ENCODE measurements at places on chromosomes 2 and 18.

DNA sequence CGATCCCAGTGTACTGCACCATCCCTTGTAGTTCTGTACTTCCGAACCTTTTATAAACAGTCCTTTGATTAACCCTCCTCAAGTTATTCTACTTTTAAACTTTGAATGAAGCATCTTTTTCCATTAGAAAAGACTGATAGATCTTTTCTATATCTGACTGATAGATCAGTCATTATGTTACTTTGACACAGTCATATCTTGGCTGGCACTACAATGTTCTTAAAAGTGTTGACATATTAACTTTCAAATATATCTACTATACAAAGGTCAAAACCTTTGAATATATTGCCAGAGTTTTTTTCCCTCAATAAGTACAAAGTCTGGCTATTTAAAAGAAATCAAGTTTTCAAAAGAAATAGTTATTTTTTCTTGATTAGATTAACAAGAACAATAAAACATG, 35.4 kb upstream of the NABP1 start:
- no peak for DNase-seq

GRCh38 chr2:237575869-237576862, 9.8 kb downstream of the PRLH start:
- no peak for DNase-seq

DNA sequence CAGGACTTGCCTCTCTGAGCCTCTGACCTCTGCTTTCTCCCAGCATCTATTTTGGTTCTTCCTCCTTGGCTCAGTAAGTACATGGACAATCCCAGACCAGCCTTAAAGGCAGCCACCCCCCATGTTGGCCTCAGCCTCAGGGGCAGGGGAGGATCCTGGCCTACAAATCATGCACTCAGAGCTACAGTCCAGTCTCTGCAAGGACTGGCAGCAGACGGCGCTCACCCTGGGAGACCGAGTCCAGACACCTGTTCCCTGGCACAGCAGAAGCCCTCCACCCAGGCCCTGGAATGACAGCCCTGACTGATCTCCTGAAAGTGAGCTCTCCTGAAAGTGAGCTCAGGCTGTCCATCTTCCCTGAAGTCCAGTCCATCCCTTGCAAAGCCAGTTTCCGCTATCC, 25.7 kb upstream of the PTPN4 start:
- no peak for DNase-seq

- no peak for DNase-seq
Measured at GRCh38 chr18:11089931-11090715, 59.2 kb downstream of the PIEZO2 start.

GRCh38 chr18:35474884-35475283, 22.9 kb downstream of the INO80C start:
- no peak for DNase-seq

- DNase-seq: peak; percentile 30
Measured at GRCh38 chr2:54456612-54457322, 640 bp downstream of the SPTBN1 start.

DNA sequence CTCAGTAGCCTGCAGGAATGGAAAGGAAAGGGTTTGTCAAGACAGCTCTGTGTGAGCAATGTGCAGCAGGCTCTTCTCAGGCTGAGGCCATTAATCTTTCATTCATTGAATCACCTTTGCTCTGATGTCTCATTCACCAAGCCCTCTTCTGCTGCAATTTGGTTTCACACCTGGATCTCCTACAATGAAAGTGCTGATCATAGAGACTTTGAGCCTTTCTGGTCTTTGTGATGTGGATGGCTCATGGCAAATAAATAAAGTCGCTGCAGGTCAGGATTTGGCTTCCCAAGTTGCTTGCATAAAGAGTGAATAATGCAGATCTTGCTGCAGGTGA, 95.8 kb upstream of the SPRED2 start:
- DNase-seq: no peak

GRCh38 chr18:12839526-12840196, 44.4 kb downstream of the PTPN2 start:
- DNase-seq: peak; percentile 40

GRCh38 chr2:128322715-128323554, 4.3 kb upstream of the HS6ST1 start:
- DNase-seq: no peak

DNA sequence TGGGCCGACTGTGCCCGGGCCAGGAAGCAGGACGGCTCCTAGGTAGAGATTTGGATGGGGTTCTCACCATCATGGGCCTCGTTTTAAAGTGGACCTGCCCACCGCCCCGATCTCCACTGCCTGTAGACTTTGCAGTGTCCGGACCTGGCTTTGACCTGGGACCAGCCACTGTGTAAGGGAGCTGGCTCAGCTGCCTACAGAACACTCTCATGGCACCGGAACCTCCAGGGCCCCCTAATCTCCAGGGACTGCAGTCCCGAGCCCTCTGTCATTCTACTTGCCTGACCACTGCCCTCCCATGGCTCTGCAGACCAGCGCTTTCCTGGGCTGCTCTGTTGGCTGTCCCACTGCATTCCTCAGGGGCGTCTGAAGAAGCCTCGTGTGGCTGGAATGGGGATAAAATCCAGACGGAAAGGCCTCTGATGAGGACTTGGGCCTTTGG, 120.8 kb downstream of the GLI2 start:
- DNase-seq: no peak

- DNase-seq: no peak
Measured at GRCh38 chr2:46342566-46343315, 45.5 kb downstream of the EPAS1 start.

- no peak for DNase-seq
Measured at GRCh38 chr2:211281430-211282073, 725.2 kb downstream of the CPS1 start.

GRCh38 chr2:65813631-65814173, 381.3 kb upstream of the SPRED2 start:
- DNase-seq: no peak

DNA sequence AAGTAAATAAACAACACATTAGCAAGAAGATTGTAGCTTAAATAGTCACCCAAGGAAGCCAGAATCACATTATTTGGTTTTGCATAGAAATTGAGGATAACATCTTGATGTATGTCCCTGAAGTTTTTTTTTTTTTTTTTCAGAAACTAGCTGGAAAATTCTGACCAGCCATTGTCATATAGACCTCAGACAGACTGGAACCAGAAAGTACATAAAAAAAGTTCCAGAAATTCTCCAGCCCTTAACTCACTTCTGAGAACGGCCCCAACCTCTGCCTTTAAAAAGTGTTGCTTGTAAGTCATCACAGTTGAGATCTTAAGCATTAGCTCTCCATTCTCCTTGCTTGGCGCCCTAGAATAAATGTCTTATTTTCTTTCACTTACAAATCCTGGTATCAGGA, 350.5 kb downstream of the CCDC85A start:
- DNase-seq: no peak

DNA sequence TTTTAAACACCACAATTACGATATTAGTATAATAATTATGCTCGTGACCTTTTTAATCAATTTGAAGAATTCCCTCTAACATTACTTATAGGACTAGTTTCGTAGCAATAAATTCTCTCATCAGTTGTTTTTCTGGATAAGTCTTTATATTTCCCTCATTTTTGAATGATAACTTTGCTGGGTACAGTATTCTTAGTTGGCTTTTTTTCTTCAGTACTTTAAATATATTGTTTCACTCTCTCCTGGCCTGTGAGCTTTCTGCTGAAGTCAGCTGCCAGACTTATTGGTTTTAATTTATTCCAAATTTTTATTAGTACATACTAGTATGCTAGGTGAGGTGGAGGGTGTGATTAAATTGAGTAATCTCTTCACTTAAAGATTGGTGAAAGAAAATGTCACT, 123.8 kb upstream of the CNTNAP5 start:
- no peak for DNase-seq

- DNase-seq: no peak
Measured at GRCh38 chr2:158045362-158045761, 56.3 kb upstream of the UPP2 start.

GRCh38 chr2:147495734-147496133, 349.1 kb upstream of the ACVR2A start:
- DNase-seq: no peak

- peak; percentile 45 for DNase-seq
Measured at GRCh38 chr2:218218268-218219185, 1.5 kb downstream of the ARPC2 start.

DNA sequence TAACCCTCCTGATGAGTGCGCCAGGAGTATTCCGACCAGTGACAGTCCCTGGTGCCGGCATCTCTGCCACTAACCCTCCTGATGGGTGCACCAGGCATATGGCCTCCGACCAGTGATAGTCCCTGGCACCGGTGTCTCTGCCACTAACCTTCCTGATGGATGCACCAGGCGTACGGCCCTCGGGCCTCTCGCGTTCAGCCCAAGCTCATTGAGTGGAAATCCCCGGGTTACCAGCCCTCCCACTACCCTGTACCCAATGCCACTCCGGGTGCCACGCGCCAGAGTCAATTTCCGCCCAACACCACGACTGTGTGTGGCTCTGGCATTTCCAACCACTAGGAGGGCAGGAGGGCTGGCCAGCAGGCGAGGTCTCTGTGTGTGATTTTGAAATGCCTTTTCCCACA, 11.7 kb upstream of the GPC1 start:
- no peak for DNase-seq

DNA sequence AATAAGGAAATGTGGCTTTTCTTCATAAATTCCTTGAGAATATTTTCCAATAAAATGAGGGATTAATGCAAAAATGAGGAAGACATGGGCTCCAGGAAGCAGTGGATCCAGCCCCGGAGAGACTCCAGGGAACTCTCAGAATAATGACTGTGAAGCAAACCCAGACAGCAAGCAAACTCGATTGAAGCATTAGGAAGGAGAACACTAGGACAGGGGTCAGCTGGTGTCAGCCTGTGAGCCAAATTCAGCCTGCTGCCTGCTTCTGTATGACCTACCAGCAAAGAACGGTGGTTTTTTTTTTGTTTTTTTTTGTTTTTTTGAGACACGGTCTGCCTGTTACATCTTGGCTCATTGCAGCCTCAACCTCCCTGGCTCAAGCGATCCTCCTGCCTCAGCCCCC, 274.3 kb upstream of the FBXO11 start:
- no peak for DNase-seq

- DNase-seq: no peak
Measured at GRCh38 chr2:21423854-21424253, 300.1 kb downstream of the TDRD15 start.

- DNase-seq: no peak
Measured at GRCh38 chr2:60710707-60711106, 45.4 kb upstream of the PAPOLG start.

- no peak for DNase-seq
Measured at GRCh38 chr18:36633961-36634412, 194.8 kb downstream of the TPGS2 start.

DNA sequence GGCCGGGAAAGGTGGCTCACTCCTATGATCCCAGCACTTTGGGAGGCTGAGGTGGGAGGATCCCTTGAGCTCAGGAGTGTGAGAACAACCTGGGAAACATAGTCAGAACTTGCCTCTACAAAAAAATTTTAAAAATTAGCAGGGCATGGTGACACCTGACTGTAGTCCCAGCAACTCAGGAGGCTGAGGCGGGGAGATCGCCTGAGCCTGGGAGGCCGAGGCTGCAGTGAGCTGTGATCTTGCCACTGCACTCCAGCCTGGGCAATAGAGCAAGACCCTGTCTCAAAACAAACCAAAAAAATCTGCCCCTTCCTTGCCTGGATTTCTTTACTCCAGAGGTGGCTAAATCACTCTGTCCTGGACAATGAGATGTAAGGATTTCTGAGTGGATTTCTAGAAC, 197.7 kb downstream of the NRP2 start:
- DNase-seq: no peak

- DNase-seq: peak; percentile 82
Measured at GRCh38 chr2:3423492-3424170, 44.1 kb downstream of the TRAPPC12 start.

DNA sequence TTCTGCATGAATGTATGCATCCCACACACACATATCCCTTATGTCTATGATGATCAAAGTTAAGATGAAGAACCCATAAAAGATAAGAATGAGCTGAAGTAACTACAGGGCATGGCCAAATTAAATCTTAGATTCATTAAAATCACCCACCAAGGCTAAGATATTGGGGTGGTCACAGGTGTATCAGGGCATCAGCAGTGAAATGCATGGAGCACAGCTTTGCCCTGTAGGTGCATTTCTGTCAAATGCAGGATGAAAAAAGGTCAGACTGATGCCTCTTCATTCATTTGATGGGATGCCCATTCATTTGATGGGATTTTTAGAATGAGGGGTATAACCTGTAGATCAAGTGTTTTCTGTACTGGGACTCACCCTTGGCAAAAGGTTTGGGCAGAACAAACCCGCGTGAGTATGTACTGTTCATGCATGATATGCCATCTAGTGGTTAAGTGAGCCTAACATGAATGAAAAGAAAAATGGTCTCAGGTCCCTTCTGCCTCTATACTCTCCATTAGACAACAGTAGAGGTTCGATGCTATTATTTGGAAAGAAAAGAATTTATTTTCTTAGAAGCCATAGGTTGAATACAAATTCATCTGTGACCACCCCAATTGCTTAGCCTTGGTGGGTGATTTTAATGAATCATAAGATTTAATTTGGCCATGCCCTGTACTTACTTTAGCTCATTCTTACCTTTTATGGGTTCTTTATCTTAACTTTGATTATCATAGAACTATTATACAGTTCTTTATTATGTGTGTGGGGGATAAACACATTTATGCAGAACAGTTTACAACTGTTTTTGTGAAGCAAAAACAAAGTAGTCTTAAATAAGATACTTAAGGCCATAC, 43.2 kb upstream of the NOSTRIN start:
- DNase-seq: peak; percentile 16

- DNase-seq: no peak
Measured at GRCh38 chr18:56028514-56028913, 440.5 kb upstream of the TCF4 start.

- no peak for DNase-seq
Measured at GRCh38 chr2:142130111-142131009, 456 bp downstream of the LRP1B start.

DNA sequence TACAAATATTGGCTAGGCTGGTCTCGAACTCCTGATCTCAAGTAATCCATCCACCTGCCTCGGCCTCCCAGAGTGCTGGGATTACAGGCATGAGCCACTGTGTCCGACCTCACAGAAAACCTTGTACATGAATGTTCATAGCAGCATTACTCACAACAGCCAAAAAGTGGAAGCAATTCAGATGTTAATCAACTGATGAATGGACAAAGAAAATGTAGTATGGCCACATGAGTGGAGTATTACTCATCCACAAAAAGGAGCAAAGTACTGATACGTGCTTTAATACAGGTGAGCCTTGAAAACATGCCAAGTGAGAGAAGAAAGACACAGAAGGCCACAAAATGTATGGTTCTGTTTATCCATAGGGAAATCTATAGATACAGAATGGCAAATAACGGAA, 20.6 kb downstream of the CEP192 start:
- no peak for DNase-seq

- no peak for DNase-seq
Measured at GRCh38 chr2:42801381-42801780, 9.0 kb upstream of the HAAO start.

- DNase-seq: no peak
Measured at GRCh38 chr18:26422472-26423162, 125.7 kb downstream of the KCTD1 start.

GRCh38 chr2:135494917-135495316, 36.1 kb downstream of the ZRANB3 start:
- DNase-seq: no peak
